ENCODE measurements at places on chromosomes 12 and 14. TPM values are rescaled to one million over a fixed set of nuclear protein-coding genes. Genes with fewer than 3 reads are reported as not detected.

The CLEC2A gene
- polyA plus RNA-seq, result not detected

The ZNF641 gene
- polyA plus RNA-seq, result 8.1 TPM

The CHD8 gene
- 11.5 TPM for polyA plus RNA-seq

The ACSM4 gene
- polyA plus RNA-seq, result not detected

The KRT4 gene
- polyA plus RNA-seq, result 1.2 TPM

The RNASE2 gene
- polyA plus RNA-seq, result 2.2 TPM

The PTPN6 gene
- 24.2 TPM for polyA plus RNA-seq

The TMEM132C gene
- polyA plus RNA-seq, result 3.1 TPM

The USP15 gene
- polyA plus RNA-seq, result 27.7 TPM

The GPR137C gene
- polyA plus RNA-seq, result 0.45 TPM

The SLC5A8 gene
- not detected for polyA plus RNA-seq

The STXBP6 gene
- polyA plus RNA-seq, result 31.2 TPM

The CCDC198 gene
- not detected for polyA plus RNA-seq

The ANKRD33 gene
- not detected for polyA plus RNA-seq

The TAS2R42 gene
- not detected for polyA plus RNA-seq

The LBHD2 gene
- 3.6 TPM for polyA plus RNA-seq

The ERP27 gene
- polyA plus RNA-seq, result 44.0 TPM

The IFNG-AS1 gene
- not detected for polyA plus RNA-seq

The OVCH1 gene
- polyA plus RNA-seq, result not detected

The TOGARAM1 gene
- polyA plus RNA-seq, result 11.0 TPM

The MYH7 gene
- 0.07 TPM for polyA plus RNA-seq

The ZNF219 gene
- 14.4 TPM for polyA plus RNA-seq

The CHPT1 gene
- 15.3 TPM for polyA plus RNA-seq

The BDKRB1 gene
- polyA plus RNA-seq, result 18.1 TPM

The SLC41A2 gene
- 9.0 TPM for polyA plus RNA-seq

The LRP1 gene
- polyA plus RNA-seq, result 28.1 TPM

The RD3L gene
- not detected for polyA plus RNA-seq

The CREBL2 gene
- polyA plus RNA-seq, result 24.9 TPM

The PTPRQ gene
- polyA plus RNA-seq, result 0.40 TPM

The GPR162 gene
- polyA plus RNA-seq, result 5.1 TPM

The HAL gene
- polyA plus RNA-seq, result 1.8 TPM

The DBX2 gene
- 0.30 TPM for polyA plus RNA-seq

The NEUROD4 gene
- not detected for polyA plus RNA-seq

The CD163L1 gene
- polyA plus RNA-seq, result 0.21 TPM

The OR6C2 gene
- polyA plus RNA-seq, result not detected

The ASCL1 gene
- not detected for polyA plus RNA-seq

The CHST11 gene
- 6.6 TPM for polyA plus RNA-seq

The RAD9B gene
- 0.13 TPM for polyA plus RNA-seq

The CISTR gene
- polyA plus RNA-seq, result not detected

The EPS8 gene
- 10.1 TPM for polyA plus RNA-seq

The GSC gene
- 3.6 TPM for polyA plus RNA-seq

The TSPAN8 gene
- 38.5 TPM for polyA plus RNA-seq

The HNF1A gene
- polyA plus RNA-seq, result 0.62 TPM

The PGF gene
- 6.2 TPM for polyA plus RNA-seq

The ACVRL1 gene
- polyA plus RNA-seq, result 59.9 TPM
